ENCODE measurements at places on chromosomes 16 and 17.

GRCh38 chr17:3697103-3697476 lies 1.1 kb upstream of the P2RX5 start:
- DNase-seq: no peak

GRCh38 chr16:74652249-74652648 lies 14.4 kb downstream of the RFWD3 start:
- DNase-seq: no peak

- no peak for DNase-seq
Measured at GRCh38 chr16:67250045-67250327, 1.2 kb downstream of the SLC9A5 start.

GRCh38 chr16:31002250-31002700 lies 8.2 kb downstream of the STX1B start:
- DNase-seq: no peak

GRCh38 chr16:70156207-70156978 lies 17.2 kb upstream of the CLEC18C start:
- DNase-seq: no peak

- no peak for DNase-seq
Measured at GRCh38 chr16:35747658-35748455, 2288.4 kb downstream of the TP53TG3F start.

DNA sequence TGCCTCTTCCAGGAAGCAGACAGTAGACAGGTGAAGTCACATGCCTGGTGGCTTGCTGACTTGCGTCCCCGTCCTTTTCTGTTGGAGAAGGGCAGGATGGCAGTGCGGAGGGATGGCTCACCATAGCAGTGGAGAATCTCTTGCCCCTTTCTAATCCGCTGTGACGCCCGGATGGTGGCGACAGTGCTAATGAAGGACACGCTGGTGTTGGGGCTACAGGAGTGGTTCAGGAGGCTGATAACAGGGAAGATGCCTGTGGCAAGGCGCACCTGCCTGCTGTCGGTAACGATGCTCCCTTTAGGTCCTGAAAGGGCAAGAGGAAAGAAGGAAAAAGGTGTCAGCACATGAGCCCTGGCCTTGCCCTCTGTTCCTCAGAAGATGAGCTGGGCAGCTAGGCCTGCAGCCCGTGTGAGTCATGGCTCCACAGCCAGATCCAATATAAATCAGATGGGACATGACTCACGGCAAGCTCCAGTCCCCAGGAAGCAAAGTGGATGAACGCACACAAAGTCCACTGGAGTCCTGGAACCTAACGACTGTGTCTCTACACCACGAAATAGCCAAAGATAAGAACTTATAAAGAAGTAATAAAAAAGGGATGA lies 25.5 kb downstream of the SERPINF1 start:
- no peak for DNase-seq

DNA sequence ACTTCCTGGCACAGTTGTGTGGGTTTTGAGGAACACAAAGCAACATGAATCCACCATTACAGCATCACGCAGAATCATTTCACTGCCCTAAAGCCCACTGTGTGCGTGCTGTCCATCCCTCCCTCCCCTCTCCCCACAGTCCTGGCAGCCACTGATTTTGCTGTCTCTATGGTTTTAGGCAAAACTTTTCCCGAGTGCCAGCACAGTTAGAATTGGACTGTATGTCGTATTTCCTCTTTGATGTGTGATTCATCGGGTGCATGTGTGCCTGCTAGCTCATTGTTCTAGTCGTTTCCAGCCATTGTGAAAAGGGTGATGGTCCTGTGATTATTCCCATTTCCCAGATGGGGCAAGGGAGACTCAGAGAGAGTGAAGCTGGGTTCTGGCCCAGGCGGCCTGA lies 12.7 kb downstream of the KLHL36 start:
- DNase-seq: no peak

DNA sequence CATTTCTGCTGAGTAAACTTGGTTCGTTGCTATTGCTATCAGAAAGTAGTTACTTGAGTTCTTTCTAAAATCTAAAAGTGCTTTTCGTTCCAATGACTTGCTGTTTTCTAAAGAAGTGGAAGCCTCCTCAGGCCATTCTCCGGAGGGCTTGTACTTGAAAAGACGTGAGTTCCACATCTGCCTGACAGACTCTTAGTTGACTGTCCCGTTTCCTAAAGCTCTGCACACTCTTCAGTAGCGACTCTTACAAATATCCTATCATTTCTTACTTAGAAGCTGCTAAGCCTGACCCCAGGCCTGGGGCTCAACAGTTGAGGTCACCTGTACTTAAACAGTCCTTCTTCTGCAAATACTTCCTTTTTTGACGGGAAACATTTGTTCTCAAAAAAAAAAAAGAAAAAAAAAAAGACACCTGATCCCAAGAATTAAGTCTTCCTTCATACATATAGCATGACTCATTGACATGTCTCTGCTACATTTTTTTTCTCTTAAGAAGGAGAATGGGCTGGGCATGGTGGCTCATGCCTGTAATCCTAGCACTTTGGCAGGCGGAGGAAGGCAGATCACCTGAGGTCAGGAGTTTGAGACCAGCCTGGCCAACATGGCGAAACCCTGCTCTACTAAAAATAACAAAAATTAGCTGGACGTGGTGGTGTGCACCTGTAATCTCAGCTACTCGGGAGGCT lies 61.5 kb downstream of the DHRS7C start:
- DNase-seq: no peak

DNA sequence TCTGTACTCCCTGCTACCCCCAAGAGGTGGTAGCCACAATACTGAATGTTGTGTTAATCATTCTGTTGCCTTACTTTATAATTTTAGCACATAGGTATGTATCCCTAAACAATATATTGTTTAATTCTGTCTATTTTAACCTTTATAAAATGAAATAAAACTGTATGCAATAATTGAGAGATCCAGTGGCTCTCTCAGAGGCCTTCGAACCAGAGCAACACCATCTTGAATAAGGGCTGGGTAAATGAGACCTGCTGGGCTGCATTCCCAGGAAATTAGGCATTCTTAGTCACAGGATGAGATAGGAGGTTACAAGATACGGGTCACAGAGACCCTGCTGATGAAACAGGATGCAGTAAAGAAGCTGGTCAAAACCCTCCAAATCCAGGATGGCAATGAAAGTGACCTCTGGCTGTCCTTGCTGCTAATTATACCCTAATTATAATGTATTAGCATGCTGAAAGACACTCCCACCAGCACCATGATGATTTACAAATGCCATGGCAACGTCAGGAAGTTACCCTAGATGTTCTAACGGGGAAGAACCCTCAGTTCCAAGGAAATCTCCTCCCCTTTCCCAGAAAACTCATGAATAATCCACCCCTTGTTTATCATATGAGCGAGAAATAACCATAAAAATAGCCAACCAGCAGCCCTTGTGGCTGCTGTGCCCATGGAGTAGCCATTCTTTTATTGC lies 2.0 kb upstream of the CANT1 start:
- no peak for DNase-seq

DNA sequence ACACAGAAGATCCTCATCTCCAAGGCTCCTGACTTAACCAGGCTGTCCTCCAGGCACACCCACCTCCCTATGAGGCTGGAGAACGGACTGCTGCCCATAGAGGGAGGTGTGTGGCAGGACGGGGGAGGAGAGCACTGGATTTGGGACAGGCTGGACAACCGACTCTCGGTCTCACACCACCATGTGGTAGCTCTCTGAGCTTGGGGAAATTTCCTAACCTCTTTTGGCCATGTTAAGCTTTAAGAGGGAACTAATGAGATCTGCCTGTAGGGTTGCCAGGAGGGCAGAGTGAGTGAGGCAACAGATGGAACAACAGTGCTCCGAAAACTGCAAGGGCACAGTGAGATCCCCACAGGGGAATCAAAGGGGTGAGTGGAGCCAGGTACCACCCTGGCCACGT lies 32.7 kb downstream of the RHBDL3 start:
- no peak for DNase-seq

GRCh38 chr16:89983536-89983935 lies 35.0 kb downstream of the DEF8 start:
- no peak for DNase-seq

GRCh38 chr16:72493716-72494415 lies 321.9 kb upstream of the PMFBP1 start:
- DNase-seq: no peak

DNA sequence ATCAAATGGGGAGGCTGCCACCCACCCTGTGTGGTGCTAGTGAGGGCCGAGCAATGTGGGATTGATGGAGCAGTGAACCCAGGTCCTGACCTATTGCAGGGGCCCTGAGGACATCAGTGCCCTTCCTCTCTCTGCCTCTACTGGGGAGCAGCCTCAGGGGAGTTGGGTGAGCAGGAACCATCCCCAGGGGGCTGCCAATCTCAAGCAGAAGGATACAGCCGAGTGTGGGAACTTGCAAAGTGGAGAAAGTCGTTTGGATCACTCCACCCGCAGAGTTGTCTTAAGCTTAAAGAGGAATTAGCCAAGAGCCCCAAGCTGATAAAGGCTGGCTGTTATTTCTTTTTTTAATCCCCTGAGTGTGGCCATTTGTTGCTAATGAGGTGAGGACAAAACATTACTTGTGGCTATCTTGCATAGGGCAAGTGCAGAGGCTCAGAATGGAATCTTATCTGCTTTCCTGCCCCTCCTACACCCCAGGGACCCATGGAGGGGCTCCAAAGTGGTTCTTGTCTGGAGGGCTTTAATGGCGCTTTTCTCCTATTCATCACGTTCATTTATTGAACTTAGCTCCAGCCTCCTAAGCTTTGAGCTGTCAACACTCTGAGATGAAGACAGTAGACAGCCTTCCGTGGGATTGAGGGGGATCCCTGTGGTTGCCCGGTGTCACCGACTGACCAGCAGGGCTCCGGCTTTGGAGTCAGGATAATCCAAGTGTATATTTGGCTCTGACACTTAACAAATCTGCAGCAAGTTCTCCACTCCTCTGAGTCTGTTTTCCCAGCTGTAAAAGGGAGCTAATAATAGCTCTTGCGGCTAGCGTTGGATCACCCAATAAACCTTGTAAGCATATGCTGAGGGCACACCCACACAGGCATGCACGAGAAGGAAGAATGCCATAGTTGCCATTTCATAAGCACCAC lies 45.1 kb downstream of the MYH11 start:
- no peak for DNase-seq

DNA sequence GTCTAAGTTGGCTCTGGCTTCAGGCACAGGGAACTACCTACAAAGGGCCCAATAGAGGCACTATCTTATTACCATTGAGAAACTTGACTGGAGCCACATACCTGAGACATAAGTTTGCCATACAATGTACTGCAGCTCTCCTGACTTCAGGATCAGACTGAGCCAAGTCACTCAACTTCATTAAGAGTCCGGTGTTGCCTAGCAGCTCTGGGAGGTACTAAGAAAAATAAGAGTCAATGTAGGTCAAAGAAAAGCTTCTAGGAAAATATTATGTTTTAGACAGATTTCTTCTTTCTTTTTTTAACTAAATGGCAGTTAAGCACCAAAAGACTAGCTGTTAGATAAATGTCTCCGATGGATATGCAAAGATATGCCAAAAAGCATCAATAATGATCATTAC lies 5.7 kb downstream of the HEATR6 start:
- no peak for DNase-seq

DNA sequence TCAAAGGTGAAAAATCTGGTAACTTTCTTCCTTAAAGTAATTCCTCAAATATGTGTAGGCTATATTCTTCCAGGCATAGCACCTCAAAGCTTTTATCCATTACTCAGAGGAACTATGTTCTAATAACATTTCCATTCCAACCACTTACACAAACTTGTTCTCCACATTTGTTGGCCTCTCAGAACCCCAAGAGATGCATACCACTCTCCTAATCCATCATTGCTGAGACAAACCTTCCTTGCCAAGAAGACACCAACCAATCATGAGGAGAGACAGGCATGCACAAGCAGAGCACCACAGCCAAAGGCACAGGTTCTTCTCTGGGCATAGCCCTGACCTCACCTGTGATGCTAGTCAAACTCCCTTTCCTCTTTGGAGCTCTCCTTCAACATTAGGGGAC lies 20.9 kb downstream of the CDH11 start:
- DNase-seq: no peak

DNA sequence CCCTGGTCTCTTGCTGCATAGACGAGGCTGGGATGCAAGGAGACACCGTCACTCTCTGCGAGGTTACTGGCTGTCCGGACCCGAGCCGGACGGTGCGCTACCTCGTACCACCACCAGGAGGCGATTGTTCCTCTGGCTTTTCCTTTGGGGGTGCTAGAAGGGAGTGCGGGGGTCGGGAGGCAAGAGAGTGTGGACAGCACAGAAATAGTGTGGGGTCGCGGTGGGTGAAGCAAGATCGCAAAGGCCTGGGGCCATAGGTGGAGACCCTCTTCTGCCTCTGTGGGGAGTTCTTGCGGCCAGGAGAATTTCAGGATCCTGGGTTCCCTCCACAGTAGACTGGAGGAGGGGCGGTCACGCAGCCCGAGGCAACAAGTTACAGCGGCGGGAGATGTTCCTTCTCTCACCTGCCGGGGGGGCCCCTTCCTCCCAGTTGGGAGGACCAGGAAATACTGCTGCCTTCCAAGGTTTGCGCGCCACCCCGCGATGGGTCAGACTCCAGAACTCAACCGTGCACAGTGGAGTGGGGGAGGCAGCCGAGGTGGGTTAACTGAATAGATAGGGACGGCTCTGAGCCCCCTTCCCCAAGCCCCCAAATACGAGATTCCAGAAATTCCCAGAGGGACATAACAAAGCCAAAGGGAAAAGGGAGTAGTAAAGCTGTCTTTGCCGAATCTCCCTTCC lies 6.9 kb downstream of the PHOSPHO1 start:
- peak; percentile 37 for DNase-seq

GRCh38 chr16:12184419-12184917 lies 207.9 kb downstream of the SNX29 start:
- no peak for DNase-seq

GRCh38 chr17:42180922-42181850 lies at the start of gene KCNH4:
Gene KCNH4, minus strand, starts transcription at chr17:42181142. Its CDS starts 197 bp downstream, at chr17:42180945.
- peak; percentile 64 for DNase-seq

- DNase-seq: no peak
Measured at GRCh38 chr16:85845266-85845665, 45.8 kb downstream of the COX4I1 start.

GRCh38 chr17:30840771-30841170 lies 9.0 kb downstream of the ATAD5 start:
- DNase-seq: no peak

- DNase-seq: no peak
Measured at GRCh38 chr16:50627419-50627818, 53.7 kb downstream of the SNX20 start.

GRCh38 chr16:50834701-50835100 lies 92.8 kb downstream of the CYLD start:
- DNase-seq: no peak

GRCh38 chr17:47176389-47176826 lies 12.7 kb downstream of the CDC27 start:
- DNase-seq: no peak

DNA sequence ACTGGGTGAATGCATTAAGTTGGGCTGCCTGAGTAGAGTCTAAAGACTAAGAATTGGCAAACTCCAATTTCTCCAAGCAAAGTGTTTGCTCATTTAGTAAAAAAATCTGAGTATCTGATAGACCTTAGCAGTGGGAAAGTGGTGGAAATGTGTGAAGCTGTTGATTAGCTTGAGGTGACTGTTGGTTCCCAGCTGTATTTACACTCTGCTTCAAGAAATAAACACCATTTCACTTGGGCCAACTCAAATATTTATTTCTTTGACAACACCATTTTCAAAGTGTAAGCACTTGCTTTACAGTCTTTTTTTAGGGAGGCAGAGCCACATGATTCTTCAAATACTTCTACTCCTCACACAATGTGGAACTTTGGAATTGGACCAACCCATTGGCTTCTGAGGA lies 8.7 kb downstream of the KCTD19 start:
- DNase-seq: no peak

Data from NCI-H345 (cell line).